ENCODE measurements at places on chromosomes 4 and X. TPM values are rescaled to one million over a fixed set of nuclear protein-coding genes. Genes with fewer than 3 reads are reported as not detected.

Gene SLAIN2
- total RNA-seq: 34.2 TPM

Gene HTATSF1
- total RNA-seq: 33.2 TPM

Gene SLC9A7
- 22.6 TPM for total RNA-seq

Gene DUSP9
- under 0.01 TPM for total RNA-seq

Gene C1QTNF7
- total RNA-seq: 1.5 TPM

Gene SLC6A8
- 9.8 TPM for total RNA-seq

Gene SLC35A2
- total RNA-seq: 8.5 TPM

Gene RTL3
- total RNA-seq: not detected

Gene EGFL6
- total RNA-seq: 2.1 TPM

Gene MAP3K15
- under 0.01 TPM for total RNA-seq

Gene NAT8L
- total RNA-seq: 0.26 TPM

Gene CLDN34
- not detected for total RNA-seq

Gene IBSP
- total RNA-seq: not detected

Gene HERC6
- total RNA-seq: 12.9 TPM

Gene RADX
- total RNA-seq: 1.7 TPM

Gene PRKG2
- total RNA-seq: 17.5 TPM

Gene PPP1R2C
- total RNA-seq: not detected

Gene MSX1
- 1.3 TPM for total RNA-seq

Gene ADGRG2
- under 0.01 TPM for total RNA-seq

Gene ZIC3
- not detected for total RNA-seq

Gene SULT1B1
- not detected for total RNA-seq

Gene RBM41
- total RNA-seq: 13.2 TPM

Gene GASK1B
- total RNA-seq: 23.6 TPM

Gene CT47B1
- not detected for total RNA-seq

Gene CNGA1
- not detected for total RNA-seq

Gene FOXR2
- not detected for total RNA-seq

Gene BEND2
- not detected for total RNA-seq

Gene CDK16
- total RNA-seq: 34.2 TPM

Gene SPANXD
- total RNA-seq: not detected

Gene CT45A10
- not detected for total RNA-seq

Gene GAGE12H
- not detected for total RNA-seq

Gene IGSF1
- total RNA-seq: not detected

Gene MAGEC1
- total RNA-seq: not detected

Gene EPGN
- total RNA-seq: 0.26 TPM

Gene MAOB
- 4.6 TPM for total RNA-seq

Gene SSX3
- not detected for total RNA-seq

Gene MAGEA2
- not detected for total RNA-seq

Gene CXXC4
- total RNA-seq: under 0.01 TPM

Gene KLHL4
- total RNA-seq: 3.5 TPM

Gene SRPK3
- total RNA-seq: 0.51 TPM

Gene SOWAHB
- total RNA-seq: under 0.01 TPM

Gene CHIC1
- 7.2 TPM for total RNA-seq

Gene BBS12
- 7.4 TPM for total RNA-seq

Gene TMPRSS11F
- not detected for total RNA-seq

Gene PDS5A
- total RNA-seq: 57.5 TPM

Gene NAP1L3
- 1.3 TPM for total RNA-seq

Gene BEND4
- not detected for total RNA-seq

Gene DDIT4L
- 6.4 TPM for total RNA-seq

Gene SPANXC
- total RNA-seq: not detected

Gene SMS
- 252 TPM for total RNA-seq

Gene NUDT6
- total RNA-seq: 8.6 TPM

Gene PASD1
- not detected for total RNA-seq

Gene SCML2
- 1.8 TPM for total RNA-seq

Gene NDST3
- not detected for total RNA-seq

Gene CYSLTR1
- 0.50 TPM for total RNA-seq

Gene UGT2A1
- total RNA-seq: not detected

Data from fibroblast of lung (primary cell).